Stimulated activated CD4-positive, alpha-beta T cell treated with anti-CD3 and anti-CD28 coated beads, Interleukin-4, amount 100 ng/mL, for 1 hour (primary cell): ENCODE measurements at places on chromosomes 3 and 15.

- DNase-seq, result no peak
Measured at GRCh38 chr3:49134471-49135265, 1.8 kb upstream of the LAMB2 start.

DNA sequence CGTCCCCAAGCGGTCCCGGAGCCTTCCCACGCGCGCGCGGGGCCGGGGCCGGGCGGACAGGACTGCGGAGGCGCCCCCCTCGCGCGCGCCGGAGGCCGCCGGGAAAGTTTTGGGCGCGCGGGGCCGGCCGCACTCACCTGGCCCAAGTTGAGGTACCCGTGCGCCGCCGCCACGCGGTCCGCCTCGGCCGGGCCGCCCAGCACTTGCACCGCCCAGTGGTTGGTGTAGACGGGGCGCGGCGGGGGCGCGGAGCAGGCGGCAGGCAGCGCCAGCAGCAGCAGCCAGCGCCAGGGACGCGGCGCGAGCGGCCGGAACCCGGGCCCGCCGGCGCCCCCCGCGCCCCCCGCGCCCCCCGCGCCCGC is 289 bp downstream of the PCSK6 start:
- DNase-seq, result no peak

DNA sequence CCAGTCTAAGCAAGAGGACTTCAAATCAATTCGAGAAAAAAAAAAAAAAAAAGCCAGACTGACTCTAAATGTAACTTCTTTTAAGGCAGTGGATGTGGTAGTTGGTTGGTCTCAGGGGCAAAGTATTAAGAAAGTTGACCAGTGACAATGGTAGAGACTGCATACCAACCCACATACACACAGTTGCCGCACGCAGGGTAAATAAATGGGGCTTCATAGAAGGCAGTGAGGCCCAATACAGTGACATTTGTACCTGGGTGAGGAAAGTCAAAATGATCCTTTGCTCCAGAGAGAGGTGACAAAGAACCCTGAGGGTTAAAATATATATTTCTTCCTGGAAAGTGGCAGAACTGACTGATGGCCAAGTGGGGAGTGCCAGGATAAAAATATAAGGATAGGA is 100.8 kb upstream of the MEX3B start:
- DNase-seq, result no peak

GRCh38 chr3:193944518-193944884 is 191.4 kb upstream of the HES1 start:
- no peak for DNase-seq
